ENCODE measurements at places on chromosomes 7 and 10.

GRCh38 chr7:93374345-93374940, 142.3 kb downstream of the VPS50 start:
- DNase-seq: peak; percentile 41

DNA sequence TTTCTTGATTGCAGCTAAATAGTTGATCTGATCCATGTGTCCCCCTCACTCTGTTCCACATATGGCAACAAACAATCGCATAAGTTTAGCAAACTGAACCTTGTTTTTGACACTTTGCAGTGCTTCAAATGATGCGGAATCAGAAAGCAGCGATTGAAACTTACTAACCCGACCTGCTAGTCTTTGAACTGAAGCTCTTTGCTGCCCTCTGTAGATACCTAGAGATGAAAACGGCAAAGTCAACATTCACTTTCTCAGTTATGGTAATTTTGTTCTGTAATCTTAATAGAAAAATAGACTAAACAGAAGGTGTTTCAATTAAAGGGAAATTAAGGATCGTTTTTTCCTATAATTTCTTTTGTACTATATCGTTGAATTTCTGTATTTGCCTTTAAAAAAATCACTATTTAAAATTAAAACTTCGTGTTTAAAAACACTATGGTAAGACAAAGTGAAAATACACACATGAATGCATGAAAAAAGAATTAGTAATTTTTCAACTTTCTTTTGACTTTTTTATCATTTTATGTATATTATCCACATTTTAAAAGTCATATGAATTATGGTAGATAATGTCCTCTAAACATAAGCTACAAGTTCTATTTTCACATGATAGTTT, 276.5 kb downstream of the MAGI2 start:
- peak; percentile 54 for DNase-seq

DNA sequence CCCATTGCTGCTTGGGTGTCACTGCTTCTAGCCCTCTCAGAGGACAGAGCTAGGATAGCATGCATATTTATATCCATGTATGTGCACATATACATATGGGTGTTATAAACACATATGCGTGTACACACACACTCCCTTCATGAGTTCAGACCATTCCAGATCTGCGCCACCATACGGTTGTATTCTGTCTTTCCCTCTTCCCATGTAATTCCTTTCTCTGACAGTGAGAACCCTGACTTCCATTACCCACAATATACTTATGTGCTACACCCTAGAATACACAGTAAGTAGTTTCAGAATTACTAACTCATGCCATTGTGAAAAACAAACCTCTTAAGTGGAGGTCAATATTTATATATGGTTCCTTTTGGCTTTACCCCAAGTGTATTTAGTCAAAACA, 116.6 kb upstream of the SAMD8 start:
- no peak for DNase-seq

DNA sequence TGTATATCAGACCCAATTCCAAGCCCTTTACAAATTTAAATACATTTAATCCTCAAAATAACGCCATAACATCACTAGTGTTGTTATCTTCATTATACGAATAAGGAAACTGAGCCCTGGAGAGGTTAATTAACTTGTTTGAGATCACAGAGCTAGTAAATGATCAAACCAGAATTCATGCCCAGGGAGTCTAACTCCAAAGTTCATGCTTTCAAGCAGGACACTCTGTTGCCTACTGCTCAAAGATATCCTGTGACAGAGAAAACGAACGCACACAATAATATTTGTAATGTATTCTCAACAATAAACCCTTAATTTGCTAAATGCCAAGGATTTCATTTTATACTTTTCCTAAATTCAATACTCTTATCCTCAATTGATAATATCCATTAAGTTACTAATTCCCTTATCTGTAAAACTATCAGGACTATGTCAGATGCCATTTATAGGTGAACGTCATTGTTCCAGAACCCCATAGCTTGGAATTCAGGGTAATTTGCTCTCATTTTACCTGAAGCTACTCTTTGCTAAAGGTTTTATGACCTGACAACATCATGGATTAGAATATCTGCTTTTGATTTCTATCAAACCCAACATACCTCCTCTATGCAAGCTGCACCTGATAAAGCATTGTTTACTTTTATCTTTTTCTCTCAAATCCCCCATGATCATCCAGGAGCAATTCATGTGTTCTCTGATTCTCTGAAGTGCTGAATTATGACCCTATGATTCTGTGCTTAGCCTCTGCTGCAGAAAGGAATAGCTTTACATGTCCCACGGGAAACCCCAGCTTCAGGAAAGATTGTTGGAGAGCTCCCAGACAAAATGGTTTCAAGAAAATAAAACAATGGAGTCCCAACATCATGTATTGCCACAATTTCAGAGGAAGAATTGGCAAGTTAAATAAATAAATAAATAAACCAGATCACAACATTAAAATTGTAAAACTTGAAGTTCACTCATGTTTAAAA, 150.2 kb upstream of the CDK1 start:
- DNase-seq: no peak

GRCh38 chr10:66836057-66836456, 89.8 kb upstream of the LRRTM3 start:
- DNase-seq: no peak

- no peak for DNase-seq
Measured at GRCh38 chr7:75996476-75996875, 2.1 kb upstream of the TMEM120A start.

DNA sequence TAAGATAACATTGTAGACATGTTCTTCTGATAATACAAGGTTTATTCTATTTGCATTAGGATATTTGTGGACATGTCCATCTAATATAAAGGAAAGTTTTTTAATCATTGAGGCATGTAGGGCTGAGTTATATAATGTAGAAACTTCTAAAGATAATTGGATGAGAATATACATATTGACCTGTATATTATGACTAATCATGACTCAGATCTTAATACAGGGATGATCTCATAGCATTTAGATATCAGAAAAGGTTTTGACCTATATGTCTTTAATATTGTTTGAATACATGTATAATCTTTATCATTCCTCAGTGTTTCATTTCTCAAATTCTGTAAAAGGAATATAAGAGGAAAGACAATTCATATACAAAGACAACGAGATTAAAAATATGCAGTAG, 39.2 kb downstream of the CD36 start:
- DNase-seq: no peak

DNA sequence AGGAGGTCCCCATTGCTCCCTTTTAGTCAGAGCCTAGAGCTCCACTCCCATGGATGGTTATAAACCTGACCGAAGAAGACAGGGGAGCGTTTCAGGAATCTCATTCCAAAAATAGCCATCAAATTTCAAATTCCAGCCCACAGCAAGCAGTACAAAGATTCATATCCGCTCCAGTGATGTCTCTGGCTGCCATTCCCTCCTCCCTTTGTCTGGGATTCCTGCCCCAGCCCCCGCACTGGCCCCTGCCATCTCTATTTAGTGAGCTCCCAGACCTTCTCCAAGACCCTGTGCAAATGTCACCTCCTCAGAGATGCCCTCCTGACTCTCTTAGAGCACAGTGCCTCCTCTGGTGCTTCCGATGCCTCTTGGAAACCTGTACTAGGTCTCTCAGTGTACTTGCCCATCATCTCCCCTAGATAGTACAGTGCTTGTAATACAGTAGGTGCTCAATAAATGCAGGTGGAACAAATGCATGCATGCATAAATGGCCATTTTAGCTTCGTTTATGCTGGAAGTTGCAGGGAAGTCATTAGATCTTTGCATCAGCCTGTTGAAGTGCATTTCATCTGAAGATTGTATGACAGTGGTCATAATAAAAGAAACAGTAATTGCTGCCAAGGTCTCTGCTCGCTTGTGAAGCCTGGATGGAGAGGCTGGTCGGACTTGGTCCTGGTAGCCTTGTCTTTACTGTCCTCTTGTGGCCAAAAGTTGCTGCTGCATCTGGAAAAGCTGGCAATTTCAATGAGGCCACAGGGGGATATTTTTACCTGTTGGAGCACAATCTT, 32.0 kb upstream of the HABP2 start:
- DNase-seq: peak; percentile 51

DNA sequence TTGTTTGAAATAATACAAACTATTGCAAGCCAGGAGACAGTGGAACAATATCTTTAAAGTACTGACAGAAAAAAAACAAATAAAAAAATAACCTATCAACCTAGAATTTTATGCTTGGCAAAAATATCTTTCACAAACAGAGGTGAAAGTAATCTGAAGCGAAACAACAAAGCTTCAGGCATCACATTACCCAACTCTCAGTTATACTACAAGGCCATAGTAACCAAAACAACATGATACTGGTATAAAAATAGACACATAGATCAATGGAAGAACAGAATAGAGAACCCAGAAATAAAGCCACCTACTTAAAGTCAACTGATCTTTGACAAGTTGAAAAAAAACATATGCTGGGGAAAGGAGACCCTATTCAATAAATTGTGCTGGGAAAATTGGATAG, 26.5 kb upstream of the HECW1 start:
- DNase-seq: no peak

GRCh38 chr7:4745265-4745919, 30.0 kb upstream of the AP5Z1 start:
- DNase-seq: no peak

DNA sequence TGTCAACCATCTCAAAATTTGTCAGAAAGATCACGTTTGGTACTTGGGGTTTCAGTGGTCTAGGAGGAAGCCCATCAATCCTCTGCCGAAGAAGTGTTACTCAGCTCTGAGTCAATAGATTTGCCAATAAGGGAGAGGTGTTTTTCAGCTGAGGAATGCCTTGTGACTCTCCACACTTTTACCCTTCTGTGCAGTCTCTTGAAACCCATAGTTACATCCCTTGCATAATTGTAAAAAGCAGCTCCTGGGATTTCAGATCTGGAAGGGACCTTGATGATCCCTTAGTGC, 47.5 kb downstream of the INSYN2A start:
- no peak for DNase-seq

GRCh38 chr7:48158404-48158803, 12.9 kb upstream of the ABCA13 start:
- no peak for DNase-seq

- no peak for DNase-seq
Measured at GRCh38 chr10:131044379-131045111, 267.0 kb downstream of the TCERG1L start.

GRCh38 chr7:138396251-138397070, 63.6 kb upstream of the TRIM24 start:
- no peak for DNase-seq

- DNase-seq: no peak
Measured at GRCh38 chr7:43462836-43463235, 120.1 kb upstream of the STK17A start.

GRCh38 chr7:42162560-42163325, 74.3 kb downstream of the GLI3 start:
- DNase-seq: no peak

DNA sequence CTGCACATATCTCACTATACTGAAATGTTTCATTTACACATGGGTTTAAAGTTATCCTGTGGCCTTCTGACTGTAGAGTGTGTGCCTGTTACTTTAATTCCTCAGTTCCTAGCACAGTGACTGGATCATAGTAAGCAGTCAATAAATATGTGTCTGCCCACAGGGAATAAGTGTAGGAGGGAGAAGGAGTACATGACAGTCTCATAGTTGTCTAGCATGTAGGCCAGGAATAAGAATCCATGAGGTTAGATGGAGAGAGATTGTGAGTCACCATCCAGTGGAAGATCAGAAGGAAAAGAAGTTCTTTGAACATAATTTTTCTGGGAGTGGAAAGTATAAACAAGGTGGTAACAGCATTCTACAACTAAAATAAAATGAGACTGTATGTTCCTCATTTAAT, 36.6 kb upstream of the SEMA3A start:
- DNase-seq: no peak

DNA sequence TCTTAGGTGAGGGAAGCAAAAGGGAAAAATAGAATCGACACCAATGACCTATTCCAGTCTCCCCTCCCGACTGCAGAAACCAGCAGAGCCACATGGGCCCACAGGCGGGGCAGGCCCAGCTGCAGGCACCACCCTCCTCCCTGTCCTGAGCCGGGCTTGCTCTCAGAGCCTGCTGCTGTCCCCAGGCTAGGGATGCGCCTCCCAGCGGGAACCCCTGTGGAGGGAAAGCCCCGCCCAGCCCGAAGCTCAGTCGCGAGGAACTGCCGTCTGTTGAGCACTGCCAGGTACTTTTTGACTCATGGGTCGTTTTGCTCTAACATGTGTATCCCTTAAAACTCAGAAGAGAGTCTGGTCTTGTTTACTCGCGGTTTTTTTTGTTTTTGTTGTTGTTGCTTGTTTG, 124.5 kb upstream of the RET start:
- peak; percentile 75 for DNase-seq

- no peak for DNase-seq
Measured at GRCh38 chr10:12785415-12785831, 216.1 kb downstream of the CCDC3 start.

DNA sequence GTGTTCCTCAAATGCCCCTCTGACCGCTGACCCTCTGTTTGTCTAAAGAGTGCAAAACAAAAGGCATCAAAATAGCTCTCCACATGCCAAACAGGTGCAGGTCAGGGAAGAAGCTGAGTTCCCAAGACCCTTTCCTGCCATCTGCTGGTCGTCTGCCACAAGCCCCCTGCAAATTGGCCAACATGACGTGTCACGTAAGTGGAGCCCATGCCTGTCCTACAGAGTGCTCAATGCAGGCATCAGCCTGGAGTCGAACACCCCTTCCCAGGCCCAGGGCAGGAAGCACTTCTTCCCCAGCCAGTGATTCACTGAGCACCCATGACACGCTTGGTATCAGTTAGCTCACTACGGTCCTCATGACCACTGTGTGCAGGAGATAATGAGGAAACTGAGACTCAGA, 14.1 kb downstream of the TMEM72 start:
- DNase-seq: peak; percentile 58

GRCh38 chr10:50600286-50600685, 23.5 kb downstream of the SGMS1 start:
- no peak for DNase-seq

GRCh38 chr7:38186593-38187314, 8.7 kb downstream of the STARD3NL start:
- DNase-seq: no peak

DNA sequence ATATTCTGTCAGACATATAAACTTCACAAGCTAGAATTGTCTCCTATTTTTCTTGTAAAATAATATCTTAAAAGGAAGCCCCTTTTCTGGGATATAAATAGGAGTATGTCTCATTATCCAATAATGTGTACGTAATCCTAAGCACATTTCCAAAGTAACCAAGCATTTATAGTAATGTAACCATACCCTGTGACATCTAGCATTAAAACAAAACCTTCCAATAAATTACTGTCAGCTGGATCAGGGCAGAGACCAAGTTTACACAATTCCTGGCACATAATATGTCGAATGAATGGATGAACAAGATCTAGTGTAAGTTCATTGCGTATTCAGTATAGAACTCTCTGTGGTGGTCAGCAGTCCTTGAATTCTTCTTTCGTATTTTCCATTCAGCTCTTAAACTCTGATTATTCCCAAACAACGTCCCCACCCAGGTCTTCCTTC, 14.3 kb downstream of the CPED1 start:
- DNase-seq: no peak

- DNase-seq: no peak
Measured at GRCh38 chr7:138138244-138138643, 62.0 kb downstream of the AKR1D1 start.
